ENCODE measurements at places on chromosomes 6 and 20.

DNA sequence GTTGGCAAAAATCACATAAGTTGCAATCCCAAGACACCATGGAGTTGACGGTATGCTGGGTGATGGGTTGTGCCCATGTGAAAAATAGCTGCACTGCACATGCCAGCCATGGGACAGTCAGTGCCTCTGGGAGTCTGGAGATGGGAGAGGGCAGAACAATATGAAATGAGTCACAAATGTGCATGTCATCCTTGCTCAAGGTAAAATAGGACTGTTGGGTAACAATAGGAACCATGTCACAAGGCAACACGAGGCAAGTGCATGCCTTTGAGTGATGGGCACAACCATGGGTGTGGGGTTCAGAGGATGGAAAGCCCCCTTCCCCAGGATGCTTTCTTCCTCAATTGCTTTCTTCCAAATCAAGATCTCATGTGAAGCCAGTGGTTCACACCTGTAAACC lies 70.5 kb upstream of the PIM1 start:
- no peak for DNase-seq

- DNase-seq, result no peak
Observed at GRCh38 chr20:48908656-48909319, 12.7 kb upstream of the ARFGEF2 start.

GRCh38 chr6:130760006-130760405 lies 67.2 kb upstream of the SMLR1 start:
- no peak for DNase-seq

GRCh38 chr20:46246559-46246958 lies 61.7 kb downstream of the CDH22 start:
- no peak for DNase-seq

DNA sequence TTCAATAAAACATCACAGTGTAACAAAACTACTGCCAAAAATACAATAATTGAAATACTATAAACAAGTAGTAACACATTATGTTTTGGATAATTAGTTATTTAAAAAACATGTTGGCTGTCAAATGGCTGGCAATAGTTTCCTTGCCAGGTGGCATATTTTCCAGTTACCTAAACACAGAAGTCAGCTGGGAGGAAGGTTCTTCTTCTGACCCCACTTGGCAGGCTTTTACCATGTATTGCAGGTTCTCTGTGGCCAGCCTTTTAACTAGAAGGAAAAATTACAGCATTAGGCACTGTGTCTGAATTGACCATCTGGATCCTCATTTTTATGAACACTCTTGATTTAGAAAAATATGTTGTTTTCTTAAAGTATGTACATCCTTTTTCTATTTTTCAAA lies 131.4 kb downstream of the MMS22L start:
- no peak for DNase-seq
